ENCODE measurements at places on chromosomes 7 and 10.

DNA sequence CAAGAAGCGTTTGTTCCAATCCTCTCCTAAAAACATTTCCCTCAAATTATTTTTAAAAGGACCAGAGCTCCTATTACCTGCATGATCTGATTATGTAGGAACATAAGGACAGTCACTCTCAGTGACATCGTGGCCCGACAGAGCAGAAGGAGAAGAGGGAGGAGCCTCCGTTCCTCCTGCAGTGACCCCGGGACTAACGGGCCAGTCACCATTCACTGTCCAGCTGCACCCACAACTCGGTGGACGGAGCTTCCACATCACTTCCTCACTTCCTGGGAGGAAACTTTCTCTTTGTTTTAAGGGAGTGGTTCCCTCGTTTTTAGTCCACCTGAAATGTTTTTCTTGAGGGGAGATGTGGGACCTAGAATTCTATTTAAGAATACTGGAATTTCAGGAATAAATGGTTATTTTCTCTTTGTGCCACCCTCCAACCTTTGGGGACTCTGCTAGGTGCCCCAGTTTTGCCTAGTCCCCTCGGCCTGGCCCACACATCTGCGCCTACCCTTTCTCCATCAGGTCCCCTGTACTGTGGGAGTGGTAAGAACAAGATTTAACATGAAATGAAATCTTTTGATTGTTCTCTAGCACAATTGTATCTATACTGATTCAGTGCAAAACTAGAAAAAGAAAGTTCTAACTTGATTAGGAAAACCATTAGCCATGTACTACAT, 173.5 kb upstream of the RNF32 start:
- no peak for DNase-seq

DNA sequence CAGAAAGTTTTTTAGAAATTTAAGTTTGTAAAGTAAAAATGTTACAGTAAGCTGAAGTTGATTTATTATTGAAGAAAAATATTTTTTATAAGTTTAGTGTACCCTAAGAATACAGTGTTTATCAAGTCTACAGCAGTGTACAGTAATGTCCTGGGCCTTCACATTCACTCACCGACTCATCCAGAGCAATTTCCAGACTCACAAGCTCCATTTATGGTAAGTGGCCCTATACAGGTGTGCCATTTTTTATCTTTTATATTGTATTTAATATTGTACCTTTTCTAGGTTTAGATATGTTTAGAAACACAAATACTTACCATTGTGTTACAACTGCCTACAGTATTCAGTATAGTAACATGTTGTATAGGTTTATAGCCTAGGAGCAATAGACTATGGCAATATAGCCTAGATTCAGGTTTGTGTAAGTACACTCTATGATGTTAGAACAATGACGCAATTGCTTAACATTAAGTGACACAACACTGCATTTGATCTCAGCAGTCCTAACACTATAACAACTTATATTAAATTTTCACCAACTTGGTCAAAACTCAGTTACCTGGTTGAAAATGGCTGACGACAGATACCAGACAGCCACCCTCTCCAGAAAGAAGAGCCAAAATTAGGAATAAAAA, 45.7 kb downstream of the HIBADH start:
- no peak for DNase-seq

DNA sequence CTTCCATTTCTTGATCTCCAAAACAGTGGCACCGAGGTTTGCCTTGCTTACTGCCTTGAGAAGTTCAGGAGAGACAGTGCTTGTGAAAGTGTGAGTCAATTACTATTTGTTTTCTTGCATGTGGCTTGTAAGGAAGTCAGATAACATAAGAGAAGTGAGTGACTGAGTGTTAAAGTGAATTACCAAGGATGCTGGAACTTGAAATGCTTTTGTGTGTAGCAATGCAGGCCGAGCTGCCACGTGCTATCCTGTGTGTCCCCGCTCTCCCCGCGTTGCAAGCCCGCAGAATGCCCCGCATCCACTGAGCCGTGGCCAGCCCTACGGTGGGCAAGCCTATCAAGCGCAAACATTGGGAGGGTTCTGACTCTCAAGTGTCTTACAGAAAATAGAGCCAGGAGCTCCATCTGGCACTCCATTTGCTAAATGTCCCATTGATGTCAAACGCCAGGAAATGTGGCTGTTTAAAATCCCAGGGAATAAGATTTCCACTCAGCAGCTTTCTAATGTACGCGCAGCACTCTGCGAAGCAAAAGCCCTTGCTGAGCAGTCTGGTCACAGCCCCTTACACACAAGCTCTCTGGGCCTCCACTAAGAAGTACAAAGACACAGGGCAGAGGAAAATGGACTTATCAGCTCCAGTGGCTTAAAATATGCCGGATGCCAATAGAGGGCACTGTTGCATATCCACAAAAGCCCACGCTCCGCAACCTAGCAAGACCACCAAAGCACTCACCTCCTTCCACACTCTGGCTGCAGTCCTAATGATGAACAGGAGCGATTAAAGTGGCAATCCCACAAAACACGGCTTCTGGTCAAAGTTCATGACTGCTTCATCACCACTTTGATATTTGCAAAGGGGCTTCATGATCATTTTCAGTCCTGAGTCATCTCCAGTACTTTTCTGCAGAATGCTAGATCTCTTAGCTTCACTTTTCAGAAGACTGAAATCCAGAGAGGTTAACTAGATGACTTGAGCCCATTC, 158.0 kb upstream of the ITGB1 start:
- DNase-seq, result no peak

DNA sequence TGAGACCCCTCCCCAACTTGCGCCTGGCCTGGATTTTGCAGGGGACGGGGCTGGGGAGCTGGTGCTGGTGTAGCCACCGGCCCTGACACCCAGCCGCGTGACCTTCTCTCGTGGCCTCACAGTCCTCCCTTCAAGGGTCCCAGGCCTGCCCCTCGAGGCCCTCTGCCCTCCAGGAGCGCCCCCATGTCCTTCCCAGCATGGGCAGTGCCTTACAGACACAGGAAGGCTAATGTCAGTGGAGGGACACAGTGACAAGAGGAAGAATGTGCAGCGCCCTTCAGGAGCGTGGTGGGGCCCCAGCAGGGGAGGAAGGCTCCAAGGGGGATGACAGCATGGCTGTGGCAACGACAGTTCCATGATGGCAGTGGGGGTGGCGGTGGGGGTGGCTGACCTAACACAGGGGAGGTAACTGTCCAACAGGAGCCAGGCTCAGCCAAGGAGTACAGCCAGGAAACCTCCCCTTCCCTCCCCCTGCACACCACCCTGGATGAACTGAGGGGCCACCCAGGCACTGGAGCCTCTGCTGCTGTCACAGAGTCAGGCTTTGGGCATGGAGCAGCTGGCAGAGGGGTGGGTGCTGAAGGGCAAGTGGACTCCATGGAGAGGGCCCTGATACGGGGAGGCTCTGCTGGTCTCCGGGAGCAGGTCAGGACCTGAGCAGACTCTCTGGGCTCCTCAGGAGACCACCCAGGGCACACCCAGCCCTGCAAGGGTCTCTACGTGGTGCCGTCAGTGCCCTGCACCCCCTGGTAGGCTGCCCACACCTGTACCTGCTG, 76.0 kb upstream of the RET start:
- DNase-seq, result no peak

GRCh38 chr7:100435401-100436304, 644 bp downstream of the PPP1R35 start:
- no peak for DNase-seq

GRCh38 chr10:78173360-78174015, 139.8 kb downstream of the RPS24 start:
- no peak for DNase-seq

DNA sequence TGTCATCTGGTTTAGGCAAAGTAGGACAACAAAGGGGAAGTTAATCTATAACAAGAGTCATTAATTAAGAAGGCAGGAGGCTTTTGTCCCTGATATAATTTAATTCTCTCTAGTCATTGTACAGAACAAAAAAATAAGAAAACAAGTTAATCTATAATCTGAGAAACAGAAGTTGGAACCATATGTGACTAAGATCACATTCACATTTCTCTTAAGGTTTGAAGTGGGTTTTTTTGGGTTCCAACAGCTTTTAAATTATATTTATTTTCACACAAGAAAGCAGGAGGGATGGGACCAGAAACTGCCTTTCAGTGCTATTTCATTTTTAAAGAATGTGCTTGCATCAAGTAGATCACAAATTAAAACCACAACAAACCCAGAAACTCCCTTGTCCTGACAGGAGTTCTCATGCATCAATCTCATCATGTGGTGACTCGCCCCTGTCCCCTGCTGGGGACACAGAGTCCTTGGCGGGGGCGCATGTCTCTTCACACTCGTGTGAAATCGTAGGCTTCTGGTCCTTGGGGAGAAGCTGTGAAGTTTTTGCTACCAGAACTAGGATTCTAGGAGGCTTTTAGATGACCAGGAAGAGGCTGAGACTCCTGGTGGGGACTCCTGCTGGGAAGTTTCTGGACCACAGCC, 10.1 kb upstream of the OPN4 start:
- DNase-seq, result no peak

DNA sequence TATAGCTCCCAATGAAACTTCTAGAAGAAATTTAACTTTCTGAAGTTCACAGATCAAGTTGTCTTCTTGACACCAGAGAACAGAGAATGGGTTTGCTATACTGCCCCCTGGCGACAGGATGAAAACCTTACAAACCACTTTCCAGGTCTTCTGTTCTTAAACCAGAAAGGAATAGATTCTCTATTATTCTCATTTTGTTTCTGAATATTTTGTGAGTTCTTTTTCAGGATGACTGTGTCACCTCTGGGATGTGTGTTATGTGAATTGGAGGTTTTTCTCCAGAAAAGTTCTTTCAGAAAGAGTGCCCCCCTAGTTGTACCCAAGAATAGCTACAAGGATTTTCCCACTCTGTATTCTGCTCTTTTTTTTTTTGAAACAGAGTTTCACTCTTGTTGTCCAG, 6.3 kb downstream of the IFT22 start:
- DNase-seq, result no peak

GRCh38 chr10:33478675-33479125, 144.2 kb upstream of the NRP1 start:
- DNase-seq, result no peak

DNA sequence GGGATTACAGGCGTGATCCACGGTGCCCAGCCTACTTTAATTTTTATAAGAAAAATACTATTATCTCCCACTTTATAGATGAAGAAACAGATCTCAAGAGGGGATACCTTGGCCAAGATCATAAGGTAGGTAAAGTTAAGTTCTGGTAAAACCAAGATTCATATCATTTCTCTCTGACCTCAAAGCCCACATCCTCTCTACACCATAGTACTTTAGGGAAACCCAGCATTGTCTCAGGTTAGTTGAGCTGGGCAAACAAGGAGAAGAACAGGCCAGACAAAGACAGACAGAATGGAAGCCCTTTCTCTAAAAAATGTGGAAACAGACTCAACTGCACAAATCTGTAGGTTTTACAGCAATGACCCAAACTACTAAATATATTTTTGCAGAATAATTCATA, 197.7 kb upstream of the FRMD4A start:
- no peak for DNase-seq

- no peak for DNase-seq
Measured at GRCh38 chr7:21753071-21753470, 192.6 kb downstream of the CDCA7L start.

- DNase-seq, result no peak
Measured at GRCh38 chr7:96691702-96692101, 17.9 kb downstream of the SEM1 start.

DNA sequence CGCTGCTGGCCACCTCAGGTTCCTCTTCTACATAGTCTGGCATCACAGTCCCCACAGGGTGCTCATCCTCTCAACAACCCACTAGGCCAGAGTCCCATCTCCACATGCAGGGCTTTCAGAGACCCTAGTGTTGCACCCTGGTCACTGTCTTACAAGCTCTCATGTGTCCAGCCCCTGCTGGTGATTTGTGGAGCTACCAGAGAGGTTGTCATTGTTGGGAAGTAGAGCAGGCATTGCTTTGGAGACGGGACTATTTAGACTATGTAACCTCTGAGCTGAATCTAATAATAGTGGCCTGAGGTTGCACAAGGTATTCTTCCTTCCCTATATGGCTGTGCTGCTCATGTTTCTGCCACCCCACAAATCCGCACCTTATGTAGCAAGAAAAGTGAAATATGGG, 135.3 kb upstream of the VWC2 start:
- DNase-seq, result no peak
